Karpas-422 (cell line): ENCODE measurements at places on chromosomes 6 and 20.

- DNase-seq, result no peak
- no peaks in the 10 kb centered on the region for H3K4me1 ChIP-seq
- H3K27ac ChIP-seq, result no peak overlapping the region
- no peak overlapping the region for H3K4me3 ChIP-seq
- no peaks in the 10 kb centered on the region for H3K27me3 ChIP-seq
Observed at GRCh38 chr6:78947529-78947928, 80.2 kb downstream of the IRAK1BP1 start.

DNA sequence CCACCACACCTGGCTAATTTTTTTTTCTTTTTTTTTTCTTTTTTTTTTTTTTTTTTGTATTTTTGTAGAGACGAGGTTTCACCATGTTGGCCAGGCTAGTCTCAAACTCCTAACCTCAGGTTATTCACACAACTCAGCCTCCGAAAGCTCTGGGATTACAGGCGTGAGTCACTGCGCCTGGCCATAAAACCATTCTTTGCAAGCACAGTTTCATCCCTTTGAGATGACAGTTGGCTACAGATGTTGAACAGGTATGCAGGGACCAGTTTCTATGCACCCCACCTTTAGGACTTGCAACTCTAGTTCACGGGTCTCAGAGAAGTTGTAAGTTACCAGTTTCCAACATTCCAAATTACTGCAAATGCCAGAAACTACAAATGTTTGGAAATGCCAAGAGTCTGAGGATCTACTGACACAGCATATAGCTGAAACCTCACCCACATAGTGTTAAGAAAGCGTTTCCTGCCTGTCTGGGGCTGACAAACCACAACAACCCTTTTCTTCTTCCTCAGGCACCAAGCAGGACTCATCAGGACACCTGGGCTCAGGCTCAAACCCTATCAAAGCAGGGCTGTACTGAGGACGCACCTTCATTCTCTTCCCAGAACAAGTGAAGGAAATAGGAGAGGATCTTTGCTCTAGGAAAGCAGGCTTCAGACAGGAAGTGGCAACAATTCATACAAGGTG, 22.9 kb downstream of the ARHGAP18 start:
- DNase-seq, result no peak
- no peak overlapping the region for H3K27ac ChIP-seq
- H3K4me1 ChIP-seq, result peaks cover 41% of the 10 kb centered on the region
- H3K36me3 ChIP-seq, result no peaks in the 10 kb centered on the region
- H3K27me3 ChIP-seq, result no peaks in the 10 kb centered on the region
- no peak overlapping the region for H3K4me3 ChIP-seq

- no peak for DNase-seq
- H3K36me3 ChIP-seq, result no peaks in the 10 kb centered on the region
- H3K4me1 ChIP-seq, result no peaks in the 10 kb centered on the region
- no peak overlapping the region for H3K4me3 ChIP-seq
- no peaks in the 10 kb centered on the region for H3K27me3 ChIP-seq
Observed at GRCh38 chr20:9457136-9457535, 57.3 kb upstream of the LAMP5 start.

GRCh38 chr6:168147205-168147738, 68.3 kb upstream of the FRMD1 start:
- H3K27me3 ChIP-seq, result no peaks in the 10 kb centered on the region
- no peak overlapping the region for H3K27ac ChIP-seq
- no peak for DNase-seq
- no peaks in the 10 kb centered on the region for H3K4me1 ChIP-seq
- no peak overlapping the region for H3K4me3 ChIP-seq

DNA sequence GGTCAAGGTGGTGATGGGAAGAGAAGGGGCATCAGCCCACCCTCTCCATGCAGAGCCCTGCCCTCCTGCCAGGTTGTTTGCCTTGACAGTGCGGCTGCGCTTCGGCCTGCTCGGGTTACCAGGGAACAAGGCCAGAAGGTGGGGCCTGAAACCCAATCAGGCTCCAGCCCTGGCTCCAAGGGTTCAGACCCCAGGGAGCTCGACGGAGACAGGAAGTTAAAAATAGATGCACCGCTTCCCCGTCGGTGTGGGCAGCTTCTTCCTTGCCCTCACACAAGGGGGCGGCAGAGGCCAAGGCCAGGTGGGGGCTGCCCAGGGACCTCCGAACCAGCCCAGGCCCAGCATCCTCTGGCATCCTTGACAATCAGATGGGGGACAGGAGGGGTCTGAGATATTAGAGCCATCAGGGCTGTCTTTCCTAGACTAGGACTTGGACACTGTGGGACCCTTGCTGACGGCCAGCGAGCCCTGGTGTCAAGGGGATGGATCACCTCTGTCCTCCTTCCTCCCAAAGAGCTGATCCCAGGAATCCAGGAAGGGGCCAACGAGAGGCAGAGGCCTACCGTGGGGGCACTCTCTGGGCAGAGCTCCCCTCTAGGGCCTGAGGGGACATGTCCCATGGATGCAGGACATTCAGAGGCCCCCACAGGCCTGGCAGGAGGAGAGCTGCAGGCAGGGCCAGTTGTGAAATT, 65.2 kb downstream of the RIPOR3 start:
- H3K4me3 ChIP-seq, result no peak overlapping the region
- no peaks in the 10 kb centered on the region for H3K36me3 ChIP-seq
- H3K27ac ChIP-seq, result no peak overlapping the region
- DNase-seq, result peak; percentile 67
- H3K4me1 ChIP-seq, result no peaks in the 10 kb centered on the region

- H3K36me3 ChIP-seq, result no peaks in the 10 kb centered on the region
- no peak overlapping the region for H3K4me3 ChIP-seq
- no peak overlapping the region for H3K27ac ChIP-seq
- no peak for DNase-seq
- no peaks in the 10 kb centered on the region for H3K4me1 ChIP-seq
- no peaks in the 10 kb centered on the region for H3K27me3 ChIP-seq
Observed at GRCh38 chr20:12318043-12318442, 400.4 kb downstream of the BTBD3 start.

DNA sequence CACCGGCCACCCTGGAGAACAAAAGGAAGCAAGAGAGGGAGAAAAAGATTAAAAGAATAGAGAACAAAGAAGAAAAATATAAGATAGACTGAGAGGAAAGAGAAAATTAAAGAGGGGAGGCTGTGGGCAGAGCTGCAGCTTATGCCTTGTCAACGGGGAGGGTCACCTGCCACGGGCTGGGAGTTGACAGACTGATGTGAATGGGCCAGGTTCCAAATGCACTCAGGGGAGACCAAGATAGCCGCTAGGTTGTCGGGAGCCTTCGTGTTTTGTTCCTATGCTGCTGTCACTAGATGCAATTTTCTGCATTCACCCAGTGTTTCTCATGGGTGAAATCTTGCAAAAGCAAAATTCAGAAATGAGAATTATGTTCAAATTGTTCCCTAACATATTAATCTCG, 119.6 kb upstream of the MTHFD1L start:
- peaks cover 33% of the 10 kb centered on the region for H3K4me1 ChIP-seq
- H3K27me3 ChIP-seq, result no peaks in the 10 kb centered on the region
- DNase-seq, result no peak
- peaks cover 3% of the 10 kb centered on the region; the same call in 1 of the 2 replicates for H3K36me3 ChIP-seq
- no peak overlapping the region for H3K4me3 ChIP-seq

DNA sequence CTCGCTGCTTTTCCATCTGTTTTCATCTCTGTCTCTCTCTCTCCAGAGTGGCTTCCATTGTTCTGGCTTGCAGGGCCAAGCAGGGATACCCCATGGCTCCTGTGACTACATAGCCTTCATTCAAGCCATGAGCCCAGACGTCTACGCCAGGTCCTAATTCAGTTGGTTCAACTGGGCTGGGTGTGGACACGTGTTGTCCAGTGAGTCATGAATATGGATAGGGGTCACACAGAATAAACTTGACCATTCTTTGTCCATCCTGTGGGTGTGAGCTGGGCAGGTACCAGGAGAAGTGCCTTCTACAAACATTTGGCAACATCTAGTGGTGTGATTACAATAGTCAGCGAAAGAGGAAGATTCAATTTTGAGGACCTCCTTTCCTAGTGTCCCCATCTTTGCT, 96.9 kb upstream of the ARMC2 start:
- no peaks in the 10 kb centered on the region for H3K27me3 ChIP-seq
- H3K27ac ChIP-seq, result no peak overlapping the region
- peaks cover 12% of the 10 kb centered on the region for H3K4me1 ChIP-seq

- no peaks in the 10 kb centered on the region for H3K36me3 ChIP-seq
- H3K27me3 ChIP-seq, result no peaks in the 10 kb centered on the region
- no peak overlapping the region for H3K4me3 ChIP-seq
- no peaks in the 10 kb centered on the region for H3K4me1 ChIP-seq
- no peak for DNase-seq
- H3K27ac ChIP-seq, result no peak overlapping the region
Observed at GRCh38 chr20:19254956-19255355, 42.5 kb downstream of the SLC24A3 start.

DNA sequence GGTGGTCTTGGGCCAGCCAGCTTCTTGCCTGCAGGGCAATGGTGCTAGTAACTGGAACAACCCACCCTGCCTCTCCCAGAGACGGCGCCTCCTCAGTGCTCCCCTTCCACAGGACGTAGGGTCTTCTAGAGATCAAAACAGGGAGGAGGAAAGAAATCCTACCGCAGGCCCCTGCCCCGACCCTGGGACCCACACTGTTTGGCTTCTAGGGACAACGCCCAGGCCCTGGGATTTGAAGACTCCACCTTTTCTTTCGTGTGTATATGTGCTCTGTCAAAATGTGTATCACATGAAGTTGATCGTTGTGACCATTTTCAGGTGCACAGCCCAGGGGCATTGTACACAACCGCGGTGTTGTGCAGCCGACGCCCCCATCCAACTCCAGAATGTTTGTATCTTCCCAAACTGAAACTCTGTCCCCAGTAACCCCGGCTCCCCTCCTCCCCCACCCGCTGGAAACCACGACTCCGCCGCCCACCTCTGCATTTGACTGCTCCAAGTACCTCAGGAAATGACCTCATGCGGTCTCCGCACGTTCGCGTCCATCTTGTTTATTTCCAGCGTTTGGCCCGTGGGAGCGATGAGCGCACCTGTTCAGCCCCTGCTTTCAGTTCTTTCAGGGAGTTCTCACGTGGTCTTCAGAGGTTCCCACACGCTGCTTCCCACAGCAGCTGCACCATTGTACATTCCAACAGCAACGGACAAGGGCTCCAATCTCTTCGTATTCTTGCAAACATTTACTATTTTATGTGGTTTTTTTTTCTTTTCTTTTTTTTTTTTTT, 3.4 kb upstream of the BHLHE23 start:
- no peak overlapping the region for H3K27ac ChIP-seq
- H3K4me3 ChIP-seq, result peak overlapping the region; percentile 57; the same call in 1 of the 2 replicates
- no peaks in the 10 kb centered on the region for H3K36me3 ChIP-seq
- no peaks in the 10 kb centered on the region for H3K27me3 ChIP-seq
- H3K4me1 ChIP-seq, result peaks cover 24% of the 10 kb centered on the region

DNA sequence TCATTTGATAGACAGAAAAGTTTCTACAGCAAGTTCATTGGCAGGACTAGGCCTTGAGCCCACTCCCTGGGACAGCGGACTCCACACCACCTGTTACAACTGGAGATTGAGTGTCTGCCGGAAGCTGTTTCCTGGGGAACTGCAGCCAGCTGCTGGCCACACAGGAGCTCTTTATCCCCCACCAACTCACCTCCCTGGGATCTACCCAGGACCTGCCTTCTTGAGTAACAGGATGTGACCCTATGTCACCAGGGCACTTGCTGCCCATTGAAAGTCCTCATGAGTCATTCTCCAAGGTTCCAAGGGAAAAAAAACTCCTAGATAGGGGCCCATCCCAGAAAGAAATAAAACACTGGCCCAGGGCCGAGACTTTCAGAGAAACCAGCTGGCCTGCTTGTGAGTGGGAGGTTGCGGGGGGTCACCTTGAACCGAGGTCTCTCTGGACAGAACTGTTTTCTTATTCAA, 37.4 kb upstream of the SLC9A8 start:
- H3K27me3 ChIP-seq, result no peaks in the 10 kb centered on the region
- DNase-seq, result no peak
- no peaks in the 10 kb centered on the region for H3K4me1 ChIP-seq
- no peaks in the 10 kb centered on the region for H3K36me3 ChIP-seq
- no peak overlapping the region for H3K27ac ChIP-seq
- H3K4me3 ChIP-seq, result no peak overlapping the region

- H3K4me1 ChIP-seq, result peaks cover 14% of the 10 kb centered on the region
- no peaks in the 10 kb centered on the region for H3K27me3 ChIP-seq
- H3K36me3 ChIP-seq, result peaks cover 14% of the 10 kb centered on the region
- H3K4me3 ChIP-seq, result peak overlapping the region; percentile 86
- no peak overlapping the region for H3K27ac ChIP-seq
- DNase-seq, result no peak
Observed at GRCh38 chr6:29941471-29941870, 861 bp upstream of the HLA-A start.
